ENCODE measurements at places on chromosomes 7 and 10.
A peak's percentile ranks its signal among the peaks of the same experiment; 100 is the strongest.

DNA sequence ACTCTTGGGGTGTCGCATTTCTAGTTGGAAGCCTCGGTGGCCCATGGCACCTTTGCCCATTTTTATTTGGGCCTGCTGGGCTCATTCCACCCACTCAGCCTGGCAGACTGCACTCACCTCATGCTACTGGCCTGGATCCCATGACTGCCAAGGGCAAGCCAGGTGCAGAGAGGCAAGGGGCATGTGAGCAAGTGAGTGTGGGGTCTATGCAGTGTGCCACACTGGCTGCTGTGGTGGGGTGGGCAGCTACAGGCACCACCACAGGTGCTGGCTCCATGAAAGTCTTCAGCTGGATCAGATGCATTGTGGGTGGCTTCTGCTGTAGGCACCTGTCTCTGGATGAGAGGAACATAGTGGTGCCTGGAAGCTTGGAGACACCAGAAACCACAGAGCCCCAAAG, 220.8 kb downstream of the POLR1F start:
- no peak for DNase-seq

GRCh38 chr10:29227201-29227600, 61.7 kb upstream of the LYZL1 start:
- DNase-seq = no peak

GRCh38 chr7:102211590-102212550, 74.8 kb upstream of the SH2B2 start:
- no peak for DNase-seq

DNA sequence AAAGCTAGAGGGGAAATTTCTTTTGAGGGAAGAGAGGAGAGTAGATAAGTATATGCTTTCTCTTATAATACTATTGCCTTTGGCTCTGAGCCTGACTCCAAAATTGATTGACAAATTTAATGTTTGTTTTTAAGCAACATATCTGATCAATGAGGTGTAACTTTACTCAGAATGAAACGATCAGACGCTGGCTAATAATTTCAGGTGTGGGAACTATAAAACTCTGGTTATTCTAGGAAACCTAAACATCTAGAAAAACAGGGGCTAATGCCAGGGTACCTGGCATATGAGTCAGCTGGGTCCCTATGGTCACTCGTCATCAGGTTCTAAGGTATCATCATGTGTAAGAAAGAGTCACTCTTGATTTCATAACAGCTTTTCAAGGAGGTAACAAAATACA, 139.7 kb downstream of the ATE1 start:
- no peak for DNase-seq

- no peak for DNase-seq
These were observed 68.0 kb downstream of the SEPTIN14 start for GRCh38 chr7:55794527-55794926.

DNA sequence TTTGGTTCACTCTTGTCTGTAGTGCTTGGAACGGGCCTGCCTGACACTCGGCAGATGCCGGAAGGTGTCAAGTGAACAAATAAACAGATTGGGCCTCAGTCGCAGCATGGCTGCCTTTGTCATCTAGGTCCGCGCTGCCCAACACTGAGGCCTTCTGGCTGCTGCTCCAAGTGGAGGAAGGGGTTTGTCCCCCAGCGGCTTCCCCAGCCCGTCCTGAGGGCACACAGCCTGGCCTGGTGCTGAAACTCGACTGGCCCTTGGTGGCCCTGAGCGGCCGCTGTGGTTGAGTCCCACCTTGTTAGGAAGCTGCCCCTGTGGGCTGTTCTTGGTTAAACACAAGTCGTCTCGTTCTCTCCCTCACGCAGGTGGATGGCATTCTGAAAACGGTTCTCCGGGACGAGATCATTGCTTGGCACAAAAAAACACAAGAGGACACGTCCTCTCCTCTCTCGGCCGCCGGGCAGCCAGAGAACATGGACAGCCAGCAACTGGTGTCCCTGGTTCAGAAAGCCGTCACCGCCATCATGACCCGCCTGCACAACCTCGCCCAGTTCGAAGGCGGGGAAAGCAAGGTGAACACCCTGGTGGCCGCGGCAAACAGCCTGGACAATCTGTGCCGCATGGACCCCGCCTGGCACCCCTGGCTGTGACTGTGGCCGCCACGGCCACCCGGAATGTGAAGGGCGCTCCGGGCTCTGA, 132.1 kb downstream of the SMURF1 start:
- no peak for DNase-seq

DNA sequence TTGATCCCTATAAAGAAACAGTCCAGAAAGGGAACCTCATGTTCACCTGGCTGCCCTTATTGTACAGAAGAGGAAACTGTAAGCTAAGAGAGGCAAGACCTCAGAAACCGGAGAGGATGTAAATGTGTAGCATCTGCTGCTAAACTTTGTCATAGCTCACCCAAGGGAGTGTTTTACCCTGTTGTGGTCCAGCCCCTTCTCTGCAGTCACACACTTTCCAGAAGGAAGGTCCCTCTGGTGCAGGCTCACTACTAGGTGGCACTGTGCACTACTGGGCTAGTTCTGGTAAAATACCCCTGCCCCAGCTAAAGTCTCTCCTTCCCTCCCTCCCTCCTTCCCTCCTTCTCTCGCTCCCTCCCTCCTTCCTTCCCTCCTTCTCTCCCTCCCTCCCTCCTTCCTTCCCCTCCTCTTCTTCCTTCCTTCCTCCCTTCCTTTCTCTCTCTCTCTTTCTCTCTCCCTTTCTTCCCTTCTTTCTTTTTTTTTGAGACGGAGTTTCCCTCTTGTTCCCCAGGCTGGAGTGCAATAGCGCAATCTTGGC, 42.5 kb upstream of the LCOR start:
- DNase-seq = no peak

DNA sequence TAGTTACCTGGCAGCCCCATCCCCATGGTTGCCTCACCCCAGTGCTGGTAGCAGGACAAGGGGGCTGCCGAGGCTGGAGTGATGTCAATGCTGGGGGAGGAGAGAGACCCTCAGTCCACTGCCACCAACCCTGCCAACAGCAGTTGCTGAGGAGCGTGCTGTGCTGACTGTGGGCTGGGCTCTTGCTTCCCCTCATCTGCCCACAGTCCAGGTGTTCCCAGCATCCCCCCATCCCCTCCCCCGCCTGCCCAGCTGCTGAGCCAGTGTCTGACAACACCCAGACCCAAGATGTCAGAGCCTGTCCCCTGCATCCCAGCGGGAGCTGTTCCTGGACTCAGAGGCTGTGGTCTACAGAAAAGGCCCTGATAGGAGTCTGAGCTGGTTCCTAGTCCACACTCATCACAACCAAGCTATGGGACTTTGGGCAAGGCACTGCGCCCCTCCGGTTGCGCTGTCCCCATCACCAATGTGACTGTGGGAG, 14.6 kb upstream of the PSAP start:
- no peak for DNase-seq

DNA sequence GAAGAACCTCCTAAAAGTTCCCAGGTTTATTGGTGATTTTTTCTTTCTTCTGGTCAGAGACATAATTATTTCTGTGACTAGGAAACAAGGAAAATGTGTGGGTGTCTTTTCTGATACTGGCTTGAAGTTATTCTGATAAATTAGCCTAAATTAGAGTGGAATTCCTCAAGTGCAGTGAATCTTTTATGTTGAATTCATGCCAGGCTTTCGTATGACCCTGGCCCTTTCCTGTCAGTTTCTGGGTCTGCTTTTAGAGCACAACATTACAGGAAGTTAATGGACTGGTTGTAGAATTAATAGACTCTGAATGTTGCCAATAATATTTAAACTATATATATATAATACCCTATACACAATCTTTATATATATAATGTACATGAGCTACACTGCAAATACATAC, 230.6 kb upstream of the KIAA1217 start:
- DNase-seq = no peak

DNA sequence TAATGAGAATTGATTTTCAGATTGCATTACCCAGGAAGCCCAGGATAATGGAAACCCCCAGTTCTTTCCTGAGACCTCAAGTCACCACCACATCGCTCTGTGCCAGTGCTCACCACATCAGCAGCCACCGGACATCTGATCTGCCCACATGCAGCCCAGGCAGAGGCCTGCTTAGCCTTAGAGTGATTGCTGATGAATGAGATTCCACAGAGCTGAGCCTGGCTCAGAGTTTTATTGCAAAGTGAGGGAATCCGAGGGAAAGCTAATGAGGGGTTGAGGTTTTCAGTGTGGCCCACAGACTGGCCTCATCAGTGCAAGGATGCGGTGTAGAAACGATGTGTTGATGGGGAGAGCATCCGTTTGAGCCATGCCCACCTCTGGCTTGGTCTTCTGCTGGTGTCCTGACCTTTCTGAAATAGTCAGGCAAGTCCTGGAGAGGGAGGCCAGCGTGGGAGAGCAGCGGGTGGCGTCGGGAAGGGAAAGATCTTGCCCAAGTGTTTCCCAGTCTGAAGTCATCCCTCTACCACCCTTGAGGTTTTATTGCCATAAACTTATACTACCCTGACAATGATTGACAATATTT, 120.3 kb downstream of the ITIH5 start:
- no peak for DNase-seq

GRCh38 chr10:10796061-10796773, 221.5 kb upstream of the CELF2 start:
- DNase-seq = no peak

- DNase-seq = peak; percentile 64
These were observed at the start of gene STOX1 for GRCh38 chr10:68826764-68827591. Gene STOX1 (plus strand): TSS chr10:68827531. CDS start chr10:68827624, 93 bp downstream.

DNA sequence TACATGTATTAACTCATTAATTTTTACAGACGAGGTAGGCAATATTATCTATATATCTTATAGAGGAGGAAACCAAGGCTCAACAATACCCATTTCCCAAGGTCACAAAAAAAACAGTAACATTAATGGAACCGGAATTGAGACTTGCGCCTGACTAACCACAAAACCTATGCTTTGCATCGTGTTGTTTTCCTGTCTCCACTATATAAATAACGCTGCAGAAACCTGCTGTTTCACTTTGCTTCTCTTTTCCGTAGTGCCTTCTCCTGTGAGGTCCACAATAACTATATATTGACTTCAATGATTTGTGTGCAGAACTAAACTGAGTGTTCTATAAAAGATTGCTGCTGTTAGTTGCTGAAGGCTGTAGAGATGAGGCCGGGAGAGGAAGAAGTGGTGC, 97.7 kb upstream of the RPA3 start:
- DNase-seq = no peak

DNA sequence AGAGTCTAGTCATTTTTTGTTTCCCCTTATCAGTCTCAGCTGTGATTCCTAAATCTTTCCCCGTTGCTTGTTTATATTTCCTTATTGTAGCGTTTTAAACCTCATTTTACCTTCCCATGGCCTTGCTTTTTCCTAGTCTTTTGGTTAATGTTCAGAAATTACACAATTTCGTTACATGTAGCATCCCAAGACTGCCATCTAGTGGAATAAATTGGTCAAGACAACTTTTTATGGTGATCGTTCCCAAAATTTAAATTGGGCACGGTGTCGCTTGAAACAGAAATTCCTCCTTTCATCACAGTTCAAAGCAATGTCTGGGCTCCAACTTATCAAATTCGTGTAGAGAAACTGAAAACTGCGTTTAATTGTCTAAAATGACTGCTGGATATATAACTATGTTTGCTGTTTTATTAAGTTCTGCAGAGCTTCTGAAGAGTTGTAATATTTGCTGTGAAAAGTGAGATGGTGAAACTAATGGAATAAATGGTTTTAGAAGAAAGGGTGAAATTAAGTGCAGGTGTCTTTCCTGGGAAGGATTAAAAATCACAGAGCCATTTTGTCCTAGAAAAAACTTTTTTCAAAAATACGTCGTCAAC, 370.2 kb downstream of the PHF14 start:
- DNase-seq = no peak

- DNase-seq = no peak
These were observed 446.0 kb upstream of the PODXL start for GRCh38 chr7:132002343-132002968.

- no peak for DNase-seq
These were observed 12.0 kb downstream of the INPP5F start for GRCh38 chr10:119737823-119738222.

DNA sequence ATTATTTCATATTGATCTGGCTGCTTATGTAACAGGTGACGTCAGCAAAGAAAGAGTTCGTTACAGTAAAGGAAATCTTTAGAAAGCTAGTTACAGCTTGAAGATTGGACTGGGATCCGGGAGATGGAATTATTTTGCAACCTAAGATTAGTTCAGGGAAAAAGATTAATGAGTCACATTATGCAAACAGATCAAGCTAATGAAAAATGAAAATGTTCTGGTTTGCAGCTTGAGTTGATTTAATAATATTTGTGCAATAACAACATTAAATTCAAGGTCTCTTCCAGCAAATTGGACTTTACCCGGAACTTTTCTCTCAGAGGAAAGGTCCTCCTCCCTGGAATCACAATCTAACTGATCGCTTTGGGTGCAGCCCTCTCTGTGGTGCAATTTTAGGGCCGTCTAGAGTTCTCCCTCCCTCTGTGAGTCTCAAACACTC, 119.5 kb downstream of the OTUD1 start:
- no peak for DNase-seq

- no peak for DNase-seq
These were observed 4.6 kb upstream of the NOBOX start for GRCh38 chr7:144408121-144408520.

DNA sequence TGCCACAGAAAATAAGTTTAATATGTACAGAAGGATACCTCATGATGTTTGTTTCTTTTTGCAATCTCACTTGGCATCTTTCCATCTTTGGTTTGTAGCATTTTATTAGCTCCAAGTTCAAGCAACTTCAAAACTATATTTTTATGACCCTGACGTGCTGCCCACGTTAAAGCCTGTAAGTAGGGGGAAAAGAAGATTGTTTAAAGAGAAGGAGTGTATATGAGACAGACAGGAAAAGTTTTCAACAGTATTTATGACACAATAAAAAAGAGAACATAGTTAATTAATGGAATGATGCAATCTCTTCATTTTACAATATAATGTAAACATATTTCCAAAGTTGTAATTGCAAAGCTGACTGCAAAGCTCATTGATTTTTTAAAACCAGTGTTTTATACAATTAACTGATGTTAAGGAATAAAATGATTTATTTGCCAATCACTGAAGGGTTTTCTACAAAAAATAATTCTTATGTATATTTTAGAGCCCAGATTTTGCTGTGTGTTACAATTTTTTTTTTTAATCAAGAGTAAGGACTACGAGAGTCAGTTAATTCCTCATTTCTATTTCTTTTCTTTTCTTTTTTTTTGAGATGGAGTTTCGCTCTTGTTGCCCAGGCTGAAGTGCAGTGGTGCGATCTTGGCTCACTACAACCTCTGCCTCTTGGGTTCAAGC, 42.5 kb downstream of the ASZ1 start:
- no peak for DNase-seq

DNA sequence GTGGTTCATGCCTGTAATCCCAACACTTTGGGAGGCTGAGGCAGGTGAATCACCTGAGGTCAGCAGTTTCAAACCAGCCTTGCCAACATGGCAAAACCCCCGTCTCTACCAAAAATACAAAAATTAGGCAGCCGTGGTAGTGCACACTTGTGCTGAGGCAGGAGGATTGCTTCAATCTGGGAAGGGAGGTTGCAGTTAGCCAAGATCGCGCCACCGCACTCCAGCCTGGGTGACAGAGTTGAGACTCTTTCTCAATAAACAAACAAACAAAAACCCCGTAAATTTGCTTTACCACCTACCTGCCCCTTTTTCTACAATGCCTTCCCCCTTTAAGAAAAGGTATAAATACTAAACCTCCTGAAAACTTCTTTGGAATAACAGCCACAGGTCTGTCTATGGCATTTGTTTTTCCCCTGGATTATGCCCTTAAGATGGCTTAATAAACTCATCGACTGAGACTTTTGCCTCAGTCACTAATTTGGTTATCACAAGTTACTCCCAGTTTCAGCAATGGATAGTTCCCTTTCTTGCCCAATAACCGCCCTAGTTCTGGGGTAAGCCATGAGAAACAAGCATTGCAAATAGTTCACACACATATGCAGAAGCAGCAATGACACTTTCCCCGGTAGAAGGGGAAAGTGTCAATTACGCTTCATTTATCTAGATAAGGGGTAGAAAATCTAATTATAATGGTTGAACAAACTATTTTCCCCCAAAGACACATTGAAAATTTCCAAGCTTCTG, 52.8 kb upstream of the SVIL start:
- DNase-seq = no peak

Data from right lobe of liver (tissue), 6 donors.